ENCODE measurements at places on chromosomes 6 and 20.

DNA sequence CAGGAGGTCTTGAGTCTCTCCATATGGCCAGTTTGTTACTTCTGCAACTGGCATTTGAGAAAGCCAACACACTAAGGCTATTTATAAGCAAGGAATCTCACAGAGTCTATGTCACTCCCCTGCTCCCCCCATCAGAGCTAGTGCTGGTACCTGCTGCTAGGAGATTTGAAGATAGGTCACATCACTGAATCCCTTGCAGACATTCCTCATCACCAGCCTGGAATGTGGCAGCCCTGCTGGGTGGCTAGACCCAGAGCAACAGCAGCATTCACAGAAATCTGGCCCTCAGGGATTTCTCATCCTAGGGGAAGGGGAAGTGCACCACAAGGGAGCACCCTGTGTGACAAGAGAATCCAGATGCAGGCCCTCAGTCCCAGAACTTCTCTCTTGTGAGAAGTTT is 672.1 kb downstream of the HACE1 start:
- peak; percentile 14 for DNase-seq

DNA sequence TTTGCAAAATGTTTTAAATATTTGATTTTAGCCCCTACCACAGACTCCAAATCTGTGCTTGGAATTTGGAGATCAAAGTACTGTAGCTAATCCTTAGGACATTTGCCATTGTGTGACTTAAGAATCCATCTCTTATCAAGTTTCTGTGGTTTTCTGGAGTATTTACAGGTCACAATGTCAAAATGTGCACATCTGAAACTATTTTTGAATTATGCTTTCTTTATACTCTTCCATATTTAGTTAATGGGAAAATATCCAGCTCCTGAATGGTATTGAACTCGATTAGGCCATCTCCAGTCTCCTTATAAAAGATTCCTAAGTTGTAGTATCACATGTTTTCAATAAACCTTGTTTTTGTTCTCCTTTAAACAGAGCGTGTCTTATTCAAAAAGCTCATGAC is 162.5 kb downstream of the KHDC1L start:
- DNase-seq: no peak

DNA sequence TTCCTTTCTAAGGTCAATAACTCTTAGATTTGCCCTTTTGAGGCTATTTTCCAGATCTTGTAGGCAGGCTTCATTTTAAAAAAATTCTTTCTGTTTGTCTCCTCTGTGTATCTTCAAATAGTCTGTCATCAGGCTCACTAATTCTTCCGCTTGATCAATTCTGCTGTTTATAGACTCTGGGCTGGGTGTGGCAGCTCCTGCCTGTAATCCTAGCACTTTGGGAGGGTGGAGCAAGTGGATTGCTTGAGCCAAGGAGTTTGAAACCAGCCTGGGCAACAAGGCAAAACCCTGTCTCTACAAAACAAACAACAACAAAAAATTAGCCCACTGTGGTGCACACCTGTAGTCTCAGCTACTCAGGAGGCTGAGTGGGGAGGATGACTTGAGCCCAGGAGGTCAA is 40.0 kb upstream of the SCP2D1 start:
- DNase-seq: no peak

DNA sequence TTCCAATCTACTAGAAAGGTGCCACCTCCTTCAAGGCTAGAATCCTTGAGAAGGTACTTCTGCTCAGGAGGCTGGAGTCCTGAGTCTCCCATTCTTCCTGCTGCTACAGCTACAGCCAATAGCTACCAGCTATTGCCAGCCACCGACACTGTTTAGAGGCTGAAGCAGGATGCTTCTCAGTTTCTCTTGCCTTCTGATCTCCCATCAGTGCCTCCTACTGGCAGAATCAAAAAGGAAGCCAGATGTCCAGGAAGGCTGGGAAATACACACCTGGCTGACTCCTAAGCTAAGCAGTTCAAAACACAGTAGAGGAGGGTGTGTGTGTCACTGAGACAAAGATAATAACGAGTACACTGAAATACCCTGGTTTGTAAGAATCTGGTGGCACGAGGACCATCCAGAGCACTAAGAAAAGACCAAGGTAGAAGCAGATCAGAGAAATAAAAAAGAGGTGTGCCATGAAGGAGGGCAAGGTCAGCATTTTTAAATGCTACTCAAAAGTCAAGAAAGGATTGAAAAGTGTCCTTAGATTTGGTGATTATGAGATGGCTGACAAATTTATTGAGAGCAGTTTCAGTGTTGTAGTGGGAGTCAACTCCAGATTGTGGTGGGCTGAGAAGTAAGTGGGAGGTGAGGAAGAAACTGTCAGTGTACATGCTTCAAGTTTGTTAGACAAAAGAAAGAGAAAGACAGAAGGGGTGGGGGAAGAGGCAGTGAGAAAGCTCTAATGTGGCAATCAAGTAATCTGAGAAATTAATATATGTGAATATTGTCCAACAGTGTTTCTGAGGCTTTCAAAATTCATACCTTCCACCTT is 2.3 kb upstream of the HLA-DMA start:
- DNase-seq: peak; percentile 88

GRCh38 chr6:34381081-34381480 is 11.4 kb downstream of the NUDT3 start:
- DNase-seq: no peak

- no peak for DNase-seq
Measured at GRCh38 chr20:63620991-63621390, 5.9 kb downstream of the GMEB2 start.

DNA sequence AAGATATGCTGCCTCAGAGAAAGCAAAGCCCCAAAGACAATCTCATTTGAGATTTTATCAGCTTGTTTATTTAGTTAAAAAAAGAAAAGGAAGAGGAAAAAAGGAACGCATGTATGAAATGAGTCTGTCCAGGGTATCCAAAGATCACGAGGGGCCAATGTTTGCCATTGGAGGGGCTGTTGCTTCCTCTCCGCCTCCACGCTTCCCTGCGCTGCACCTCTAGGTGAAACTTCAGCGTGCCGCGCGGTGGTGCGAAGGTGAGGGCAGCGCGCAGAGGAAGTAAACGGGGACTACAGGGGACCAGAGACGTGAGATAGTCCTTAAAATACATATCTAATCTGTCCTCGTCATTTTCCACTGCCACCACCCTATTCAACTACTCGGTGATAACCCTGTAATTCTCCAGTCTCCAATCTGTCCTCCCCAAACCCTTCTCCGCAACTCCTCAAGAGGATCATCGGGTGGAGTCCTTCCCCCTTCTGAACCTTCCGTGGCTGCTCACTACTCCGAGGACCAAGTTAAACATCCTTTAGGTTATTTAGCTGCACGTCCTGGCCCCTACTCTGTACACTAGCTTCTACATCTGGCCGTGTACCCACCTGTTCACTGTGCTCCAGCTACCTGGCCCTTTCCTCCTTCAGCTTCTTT is 1.1 kb upstream of the DCBLD1 start:
- DNase-seq: peak; percentile 41

- DNase-seq: no peak
Measured at GRCh38 chr6:150263765-150264404, 104.9 kb upstream of the IYD start.

- DNase-seq: no peak
Measured at GRCh38 chr6:113171882-113172281, 685.3 kb upstream of the MARCKS start.

GRCh38 chr6:40928763-40929162 is 110.3 kb downstream of the UNC5CL start:
- DNase-seq: no peak

- no peak for DNase-seq
Measured at GRCh38 chr6:101517632-101518031, 124.1 kb downstream of the GRIK2 start.

- no peak for DNase-seq
Measured at GRCh38 chr6:112040956-112041355, 12.9 kb upstream of the CCN6 start.

DNA sequence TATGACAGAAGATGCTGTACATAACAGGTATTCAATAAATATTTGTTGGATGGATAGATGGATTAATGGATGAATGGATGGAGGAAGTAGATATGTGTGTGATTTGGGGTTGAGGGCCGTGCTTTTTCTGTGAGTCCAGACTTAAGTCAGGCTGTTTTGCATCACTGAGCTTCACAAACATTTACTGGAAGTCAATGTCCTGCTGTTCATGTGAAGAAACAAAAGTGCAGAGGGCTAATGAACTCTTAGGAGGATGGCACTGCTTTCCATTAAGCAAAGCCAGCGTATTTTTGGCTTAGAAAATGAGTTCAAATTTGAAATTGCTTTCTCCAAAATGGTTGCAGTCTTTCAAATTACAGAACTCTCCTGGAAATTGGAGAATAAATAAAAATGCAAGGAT is 260.6 kb upstream of the SASH1 start:
- DNase-seq: no peak

DNA sequence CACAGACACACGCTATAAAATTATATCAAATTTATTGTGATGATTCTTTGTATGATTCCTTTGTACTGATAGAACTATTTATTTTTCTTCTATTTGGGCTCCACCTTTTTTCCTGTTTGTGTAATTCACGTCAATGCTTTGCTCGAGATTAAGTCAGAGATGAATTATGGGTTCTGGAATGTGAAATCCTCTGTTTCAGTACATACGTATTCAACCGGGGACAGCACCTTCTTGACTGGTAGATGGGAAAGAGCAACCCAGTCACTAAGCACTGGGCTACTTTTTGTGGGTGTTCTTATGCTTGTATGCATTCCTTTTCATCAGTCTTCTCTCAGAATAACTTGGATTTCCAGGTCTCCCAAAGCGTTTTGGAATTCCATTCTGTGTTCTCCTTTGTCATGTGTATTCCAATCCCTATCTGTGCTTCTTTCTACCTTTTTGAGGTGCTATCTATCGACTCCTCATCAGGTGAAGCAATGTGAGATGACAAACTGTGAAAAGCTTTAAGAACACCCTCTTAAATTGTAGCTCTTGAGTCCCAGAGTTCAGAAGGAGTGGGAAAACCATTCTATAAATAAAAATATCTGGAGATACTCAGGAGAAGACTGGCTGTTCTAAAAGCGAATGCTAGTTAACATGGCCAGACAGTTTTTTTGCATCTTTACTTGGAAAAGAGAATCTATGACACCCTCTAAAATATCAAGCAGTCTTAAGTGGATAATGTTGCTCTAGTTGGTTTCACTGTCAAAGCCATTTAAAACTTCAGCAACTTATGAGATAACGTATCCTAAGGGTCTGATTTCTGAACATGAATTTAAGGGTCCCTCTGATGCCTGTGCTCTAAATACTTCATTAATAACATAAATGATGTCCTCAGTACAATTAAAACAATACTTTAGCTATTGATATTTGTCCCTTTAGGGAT is 197.7 kb upstream of the PREP start:
- peak; percentile 44 for DNase-seq

DNA sequence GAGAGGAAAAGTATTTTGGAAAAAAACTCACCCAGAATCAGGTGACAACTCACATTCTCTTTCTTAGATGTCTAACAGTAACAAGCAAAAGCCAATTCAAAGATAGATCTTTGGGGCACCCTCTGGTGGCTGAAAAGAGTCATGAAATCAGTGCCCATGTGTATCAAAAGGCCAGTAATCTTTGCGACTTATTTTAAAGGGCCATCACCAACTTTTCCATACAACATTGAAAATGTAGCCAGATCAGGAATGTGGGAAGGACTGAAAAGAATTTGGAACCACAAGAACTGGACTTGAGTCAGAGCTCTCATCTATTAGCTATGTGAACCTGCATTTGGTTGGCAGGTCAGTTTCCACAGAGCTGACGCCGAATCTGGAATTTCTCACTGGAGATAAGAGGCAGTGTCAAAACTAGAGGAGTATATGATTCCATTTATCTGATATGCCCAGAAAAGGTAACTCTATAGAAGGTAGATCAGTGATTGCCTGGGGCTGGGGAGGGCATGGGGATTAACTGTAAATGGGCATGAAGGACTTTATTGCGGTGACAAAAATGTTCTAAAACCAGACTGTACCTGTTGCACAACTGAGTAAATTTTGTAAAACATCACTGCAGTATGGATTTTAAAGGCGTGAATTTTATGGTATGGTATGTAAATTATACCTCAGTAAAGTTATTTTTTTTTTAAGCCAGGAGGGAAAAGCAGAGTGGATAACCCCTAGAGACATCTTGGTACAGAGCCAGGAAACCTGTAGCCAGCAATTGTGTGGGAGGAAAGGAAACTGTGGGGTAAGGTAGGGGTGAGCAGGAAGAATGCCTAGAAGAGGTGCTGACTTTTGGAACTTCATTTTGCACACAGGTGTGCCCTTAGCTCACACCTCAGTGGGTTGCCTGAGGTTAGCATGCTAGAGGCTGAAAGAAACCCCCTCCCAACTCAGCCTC is 117.1 kb upstream of the ASF1A start:
- peak; percentile 80 for DNase-seq

GRCh38 chr6:100160930-100161329 is 166.9 kb upstream of the MCHR2 start:
- DNase-seq: peak; percentile 86

- DNase-seq: no peak
Measured at GRCh38 chr20:57693670-57694329, 16.0 kb downstream of the PMEPA1 start.

- DNase-seq: no peak
Measured at GRCh38 chr6:164322533-164322932, 908.0 kb downstream of the QKI start.

DNA sequence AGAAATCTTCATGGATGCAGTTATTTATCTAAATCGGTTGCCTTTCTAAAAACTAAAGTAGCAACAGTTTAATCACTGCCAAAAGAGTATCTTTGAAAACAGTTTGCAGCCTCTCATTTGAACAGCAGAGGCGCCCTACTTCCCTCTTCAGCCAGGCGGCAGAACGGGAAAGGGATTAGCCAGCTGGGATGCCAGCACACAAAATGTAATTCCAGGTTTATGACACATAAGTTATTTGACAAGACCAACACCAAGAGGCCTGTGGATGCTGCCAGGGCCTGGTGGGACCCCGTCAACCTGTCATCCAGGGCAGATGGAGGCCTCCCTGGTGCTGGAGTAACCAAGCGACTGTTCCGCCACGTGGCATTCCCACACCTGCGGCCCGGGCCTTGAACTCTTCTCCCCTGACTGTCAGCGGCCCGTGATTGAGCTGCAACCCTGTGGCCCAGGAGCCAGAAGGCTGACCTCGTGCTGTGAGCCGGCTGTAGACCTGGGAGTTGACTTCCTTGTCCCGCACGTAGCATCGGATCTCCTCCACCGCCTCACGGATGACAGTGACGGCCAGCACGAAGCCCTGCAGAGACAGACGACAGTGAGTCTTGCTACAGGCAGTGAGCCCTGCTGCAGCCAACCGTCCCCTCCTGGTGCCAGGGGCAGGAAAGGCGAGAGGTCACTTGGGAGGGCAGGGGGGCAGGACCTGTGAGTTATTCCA is 55.5 kb downstream of the ATP9A start:
- DNase-seq: peak; percentile 81

DNA sequence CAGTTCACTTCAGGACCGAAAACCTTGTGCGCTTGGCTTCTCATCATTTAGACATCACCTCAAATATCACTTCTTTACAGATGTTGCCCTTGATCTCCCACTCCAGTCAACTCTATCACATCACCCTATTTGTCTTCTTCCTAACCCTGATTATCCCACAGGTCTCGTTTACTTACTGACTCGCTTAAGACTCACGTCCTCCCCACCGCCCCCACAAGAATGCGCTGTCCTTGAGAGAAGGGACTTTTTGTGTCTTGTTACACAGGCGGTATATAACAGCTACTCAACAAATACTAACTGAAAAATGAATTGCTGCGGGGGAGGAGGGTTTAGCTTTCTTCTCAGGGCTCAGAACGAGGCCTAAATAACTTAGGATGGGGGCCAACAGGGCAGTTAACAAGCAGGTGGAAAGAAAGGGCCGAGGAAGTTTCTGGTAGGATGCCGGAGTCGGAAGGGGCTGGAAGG is 527 bp downstream of the TOMM34 start:
- DNase-seq: peak; percentile 33

- no peak for DNase-seq
Measured at GRCh38 chr6:169082093-169082492, 171.6 kb downstream of the THBS2 start.

GRCh38 chr6:119170447-119171087 is 92.1 kb upstream of the FAM184A start:
- DNase-seq: no peak

Data from GM23338 (cell line).